DMS53 (cell line): ENCODE measurements at places on chromosomes 16 and 17.

- DNase-seq, result no peak
Measured at GRCh38 chr17:42985225-42985624, 4.9 kb downstream of the RUNDC1 start.

DNA sequence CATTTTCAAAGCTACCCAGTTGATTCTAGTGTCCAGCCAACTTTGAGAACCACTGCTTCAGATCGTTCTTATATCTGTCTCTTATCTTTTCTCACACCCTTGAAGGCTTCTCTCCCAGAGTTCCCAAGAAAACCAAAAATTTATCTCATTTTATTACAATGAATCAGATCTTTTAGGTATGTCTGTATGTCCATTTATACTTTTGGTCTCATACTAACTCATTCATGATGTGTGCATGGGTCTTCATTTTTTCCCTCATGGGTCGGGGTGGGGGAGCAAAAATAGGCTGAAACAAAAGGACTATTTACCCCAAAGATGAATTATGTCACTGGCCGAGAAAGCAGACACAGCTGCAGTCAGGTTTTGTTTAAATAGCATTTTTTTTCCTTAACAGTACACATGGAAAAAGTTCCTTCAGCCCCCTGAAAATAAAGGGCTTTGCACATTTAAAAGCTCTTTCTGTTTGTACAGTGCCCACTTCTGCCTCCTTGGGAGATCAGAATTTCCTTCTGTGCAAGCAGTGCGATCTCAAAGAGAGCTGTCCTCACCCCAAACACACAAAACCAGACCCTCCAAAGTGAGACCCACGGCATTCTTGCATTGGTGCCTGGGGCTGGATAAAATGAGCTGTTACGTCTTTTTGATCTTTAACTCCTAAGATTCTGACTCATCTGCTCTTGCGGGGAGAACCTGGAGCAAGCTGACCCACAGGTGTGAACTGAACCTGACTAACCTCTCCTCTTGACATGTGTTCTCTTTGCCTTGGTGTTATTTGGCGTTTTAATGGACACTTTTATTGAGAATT, 251.2 kb upstream of the ELAC2 start:
- DNase-seq, result no peak

- no peak for DNase-seq
Measured at GRCh38 chr16:51055434-51055833, 95.6 kb downstream of the SALL1 start.

DNA sequence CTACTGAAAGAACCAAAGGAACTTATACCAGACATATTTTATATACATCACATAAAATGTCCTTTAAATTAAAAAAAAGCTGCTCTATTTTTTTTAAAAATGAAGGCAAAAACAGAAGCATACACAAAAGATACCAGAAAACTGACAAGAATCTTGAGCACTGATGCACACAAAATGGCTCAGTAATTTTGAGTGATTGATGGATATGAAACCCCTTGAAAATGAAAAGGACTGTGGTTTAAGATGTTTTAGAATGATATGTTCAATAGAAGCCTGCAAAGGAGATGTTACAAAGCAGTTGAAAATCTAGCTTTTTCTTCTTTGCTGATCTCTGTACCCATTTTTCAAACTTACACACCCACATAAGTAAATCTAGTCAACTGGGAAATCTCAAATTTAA, 2.7 kb downstream of the C16orf87 start:
- no peak for DNase-seq

GRCh38 chr16:85571813-85572619, 41.1 kb upstream of the GSE1 start:
- no peak for DNase-seq

- DNase-seq, result no peak
Measured at GRCh38 chr16:87671715-87672270, 69.5 kb downstream of the JPH3 start.

DNA sequence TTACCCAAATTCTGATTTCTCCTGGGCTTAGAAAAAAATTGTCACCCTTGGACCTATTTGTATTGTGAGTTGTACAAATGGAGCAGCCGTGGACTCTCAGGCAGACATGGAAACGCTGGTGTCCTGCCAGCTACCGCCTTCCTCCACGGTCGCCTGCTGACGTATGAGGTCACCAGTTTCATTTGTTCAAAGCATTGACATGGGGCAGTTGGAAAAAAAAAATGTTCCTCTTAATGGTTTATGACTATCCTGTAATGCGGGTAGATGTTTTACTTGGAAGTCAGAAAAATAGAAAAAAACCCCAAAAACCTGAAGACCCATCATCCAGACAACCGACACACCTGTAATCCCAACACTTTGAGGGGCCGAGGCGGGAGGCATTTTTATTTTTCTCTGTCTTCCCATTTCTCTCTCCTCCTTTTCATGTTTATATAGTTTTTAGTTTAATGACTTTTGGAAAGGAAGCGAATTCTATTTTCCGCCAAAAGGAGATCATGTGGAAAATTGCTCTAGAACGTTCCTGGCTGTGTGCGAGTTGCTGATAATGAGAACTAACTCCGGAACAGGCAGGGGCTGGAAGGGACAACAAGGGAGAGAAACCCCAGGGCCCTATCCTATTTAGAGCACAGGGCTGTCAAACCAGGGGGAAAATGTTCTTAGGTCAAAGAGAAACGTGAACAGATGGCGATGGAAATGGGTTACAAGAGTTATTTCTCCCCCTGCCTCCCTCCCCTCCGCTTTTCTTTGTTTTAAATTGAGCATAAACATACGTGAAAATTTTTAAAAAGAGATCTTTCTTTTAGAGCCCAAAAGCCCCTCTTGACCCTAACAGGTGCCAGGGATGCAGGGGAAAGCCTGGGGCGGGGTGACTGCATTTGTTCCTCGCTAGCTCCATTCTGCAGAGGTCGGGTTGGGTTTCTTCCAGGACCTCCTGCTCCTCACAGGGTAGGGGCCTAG, 13.7 kb downstream of the DNAH17 start:
- DNase-seq, result peak; percentile 55

DNA sequence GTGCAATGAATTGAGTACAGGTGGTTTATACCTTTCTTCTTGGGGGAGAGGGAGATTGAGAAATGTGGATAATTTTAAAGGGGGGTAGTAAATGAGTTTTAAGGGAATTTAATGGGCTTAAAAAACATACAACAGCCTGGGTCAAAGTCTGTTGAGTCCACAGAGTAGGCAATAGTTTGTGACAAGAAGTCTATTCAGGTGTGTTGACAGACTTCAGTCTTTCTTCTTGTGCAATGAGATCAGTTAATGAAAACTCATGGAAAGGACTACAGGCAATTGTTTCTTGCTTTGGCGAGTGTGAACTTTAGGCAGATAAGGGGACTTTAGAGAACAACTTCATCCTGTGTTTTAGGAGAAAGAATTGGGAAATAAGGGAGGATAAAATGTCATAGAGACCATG, 507.8 kb upstream of the CA10 start:
- no peak for DNase-seq

DNA sequence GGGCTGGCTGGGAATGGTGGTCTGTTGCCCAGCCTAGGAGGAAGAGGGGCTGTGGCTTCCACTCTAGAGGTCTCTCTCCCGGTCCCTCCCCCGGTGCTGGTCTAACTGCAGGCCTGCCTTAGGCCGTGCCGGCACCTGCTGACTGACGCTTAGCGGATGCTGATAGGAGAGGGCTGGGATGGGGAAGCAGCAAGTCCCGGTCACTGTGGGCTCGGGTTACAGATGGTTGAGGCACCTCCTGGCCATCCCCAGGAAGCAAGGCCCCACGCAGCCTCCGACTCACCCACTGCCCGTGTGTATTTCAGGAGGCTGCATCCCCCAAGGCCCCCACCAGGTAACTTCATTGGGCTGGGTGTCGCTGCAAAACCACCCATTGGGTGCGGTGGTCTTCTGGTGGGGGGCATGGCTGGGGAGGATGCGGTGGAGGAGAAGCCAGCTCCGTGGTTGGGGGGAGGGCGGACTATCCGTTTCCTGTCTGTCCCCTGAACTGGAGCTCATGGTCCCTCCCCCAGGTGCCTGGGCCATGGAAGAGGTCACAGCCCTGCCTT, 278.9 kb downstream of the SEC14L1 start:
- DNase-seq, result peak; percentile 45

DNA sequence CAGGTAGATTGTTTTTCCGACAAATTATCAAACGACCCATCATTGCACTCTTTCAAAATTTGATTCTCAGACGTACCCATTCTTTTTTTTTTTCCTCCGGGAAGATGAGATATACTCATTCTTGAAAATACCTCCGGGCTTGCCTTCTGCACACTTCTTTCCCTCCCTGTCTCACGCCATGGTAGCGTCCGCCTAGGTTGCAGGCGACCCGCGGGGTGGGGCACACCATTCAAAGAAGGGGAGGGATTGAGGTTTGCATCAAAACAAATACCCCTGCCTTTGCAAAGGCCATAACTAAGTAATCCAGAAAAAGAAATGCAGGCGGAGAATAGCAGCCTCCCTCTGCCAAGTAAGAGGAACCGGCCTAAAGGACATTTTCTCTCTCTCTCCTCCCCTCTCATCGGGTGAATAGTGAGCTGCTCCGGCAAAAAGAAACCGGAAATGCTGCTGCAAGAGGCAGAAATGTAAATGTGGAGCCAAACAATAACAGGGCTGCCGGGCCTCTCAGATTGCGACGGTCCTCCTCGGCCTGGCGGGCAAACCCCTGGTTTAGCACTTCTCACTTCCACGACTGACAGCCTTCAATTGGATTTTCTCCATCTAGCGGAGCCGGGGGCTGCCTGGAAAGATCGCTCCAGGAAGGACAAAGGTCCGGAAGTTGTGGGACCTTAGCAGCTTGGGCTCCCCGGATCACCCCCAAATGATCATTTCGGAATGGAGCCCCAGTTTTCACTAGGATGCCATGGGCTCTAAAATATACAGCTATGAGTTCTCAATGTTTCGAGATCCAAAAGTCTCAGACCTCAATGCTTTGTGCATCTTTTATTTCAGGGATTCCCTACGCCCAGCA, 843 bp downstream of the TP53 start:
- peak; percentile 98 for DNase-seq
